Stimulated activated naive CD8-positive, alpha-beta T cell treated with anti-CD3 and anti-CD28 coated beads, Interleukin-15, Interleukin-2, amounts not matched to agents 100 U/mL and 50 U/mL, for 24 hours (primary cell): ENCODE measurements at places on chromosomes 7 and 10.

DNA sequence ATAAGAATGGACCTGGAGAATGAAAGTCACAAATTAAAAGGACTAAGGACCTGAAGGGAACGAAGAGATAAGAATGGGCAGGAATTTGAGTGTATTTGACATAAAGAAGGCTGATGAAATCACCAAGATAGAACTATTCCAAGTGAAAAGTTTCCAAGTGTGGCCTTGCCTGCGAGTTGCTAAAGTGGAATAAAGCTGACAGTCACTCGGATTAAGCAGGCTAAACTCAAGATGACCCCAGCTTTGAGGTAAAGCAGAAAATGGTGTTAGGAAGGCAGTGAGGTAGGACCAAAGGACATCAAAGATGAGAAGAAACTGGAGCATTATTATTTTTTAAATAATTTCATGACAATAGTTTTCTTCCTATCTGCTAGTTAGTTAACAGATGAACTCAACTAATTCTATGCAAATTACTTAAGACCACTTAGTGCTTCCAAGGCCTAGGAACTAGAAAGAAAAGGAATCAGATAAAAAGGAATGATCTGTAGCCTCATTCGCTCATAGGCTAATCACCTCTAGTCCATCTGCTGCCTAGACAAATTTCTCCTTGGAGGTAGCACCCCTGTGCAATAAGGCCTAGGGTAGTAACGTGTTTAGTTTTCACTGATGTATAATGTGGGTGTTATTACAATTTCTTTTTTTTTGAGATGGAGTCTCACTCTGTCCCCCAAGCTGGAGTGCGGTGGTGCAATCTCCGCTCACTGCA lies 34.5 kb downstream of the EZH2 start:
- no peak for DNase-seq

DNA sequence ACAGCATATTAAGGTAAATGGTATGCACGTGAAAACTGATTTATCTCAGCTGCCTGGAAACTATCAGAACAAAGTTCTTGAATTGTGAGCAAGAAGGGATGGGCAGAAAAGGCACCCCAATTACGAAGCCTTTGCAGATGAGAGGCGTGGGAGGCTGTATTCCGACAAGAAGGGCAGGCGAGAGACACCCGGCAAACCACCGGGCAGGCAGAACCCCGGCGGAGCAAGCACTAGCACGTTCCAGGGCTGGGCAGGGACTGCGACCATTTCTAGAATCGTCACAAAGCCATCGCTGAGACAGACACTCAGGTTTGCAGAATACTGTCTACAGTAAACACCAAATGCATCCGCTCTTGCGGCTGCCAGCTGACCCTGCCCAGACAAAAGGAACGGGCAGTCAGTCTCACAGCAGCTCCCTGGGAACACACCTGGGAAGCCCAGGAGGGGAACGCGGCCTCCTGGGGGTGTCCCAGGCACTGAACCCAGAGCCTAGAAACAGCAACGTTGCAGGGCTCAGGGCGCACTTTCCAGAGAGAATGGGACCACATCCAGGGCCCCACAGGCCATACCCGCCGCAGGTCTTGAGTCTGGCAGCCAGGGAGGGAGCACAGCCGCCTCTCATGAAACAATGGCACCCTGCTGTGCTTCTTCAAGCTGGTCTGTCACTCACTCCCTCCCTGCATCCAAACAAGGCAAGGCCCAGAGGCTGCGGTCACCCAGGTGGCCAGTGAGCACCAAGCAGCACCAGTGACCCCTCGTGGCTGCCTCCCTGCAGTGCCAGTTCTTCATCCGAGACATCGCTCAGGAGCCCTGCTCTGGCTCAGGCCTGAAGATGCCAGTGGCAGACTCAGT lies 261.9 kb downstream of the PTPRN2 start:
- DNase-seq = no peak

- DNase-seq = peak; percentile 42
These were observed 1.4 kb upstream of the TSPAN15 start for GRCh38 chr10:69449841-69450240.

DNA sequence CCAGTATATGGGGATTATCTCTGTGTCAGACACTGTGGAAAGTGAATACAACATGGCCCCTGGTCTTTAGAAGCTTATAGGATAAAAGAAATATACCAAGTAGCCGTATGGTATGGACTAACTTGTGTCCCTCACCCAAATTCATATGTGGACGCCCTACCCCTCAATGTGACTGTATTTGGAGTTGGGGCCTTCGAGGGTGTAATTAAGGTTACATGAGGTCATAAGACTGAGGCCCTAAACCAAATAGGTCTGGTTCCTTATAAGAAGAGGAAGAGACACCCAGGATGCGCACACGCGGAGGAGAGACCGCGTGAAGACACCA lies 36.3 kb downstream of the ASB13 start:
- no peak for DNase-seq

DNA sequence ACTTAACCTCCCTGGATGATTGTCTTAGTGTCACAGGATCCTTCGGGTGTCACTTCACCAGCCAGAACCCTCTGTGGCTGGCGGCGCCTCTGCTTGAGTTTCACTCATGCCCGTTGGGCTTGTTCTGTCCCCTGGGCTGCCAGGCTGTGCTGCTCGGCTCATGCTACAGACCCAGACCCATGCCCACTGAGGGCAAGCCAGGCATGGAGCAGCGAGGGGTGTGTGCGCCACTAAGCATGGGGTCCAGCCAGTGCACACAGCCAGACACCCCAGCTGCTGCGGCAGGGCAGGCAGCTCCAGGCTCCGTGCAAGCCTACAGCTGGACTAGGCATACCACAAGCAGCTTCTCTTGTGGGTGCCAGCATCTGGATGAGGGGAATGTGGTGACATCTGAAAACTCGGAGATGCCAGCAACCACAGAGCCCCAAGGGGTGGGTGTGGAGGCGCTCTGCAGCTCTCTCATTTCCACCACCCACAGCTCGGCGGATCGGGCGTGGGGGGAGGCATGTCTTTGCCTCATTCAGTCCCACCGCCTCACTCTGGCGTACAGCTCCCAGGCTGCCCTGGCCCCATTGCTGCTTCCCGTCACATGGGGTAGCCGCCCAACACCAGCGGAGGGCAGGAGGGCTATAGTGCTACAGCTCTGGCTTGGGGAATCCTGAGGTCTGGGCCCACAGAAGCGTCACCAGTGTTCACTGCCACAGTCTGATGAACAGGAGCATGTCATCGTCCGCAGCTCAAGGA lies 269.6 kb upstream of the LRGUK start:
- DNase-seq = no peak

- DNase-seq = no peak
These were observed 99.0 kb downstream of the KIAA1217 start for GRCh38 chr10:24307696-24308485.

DNA sequence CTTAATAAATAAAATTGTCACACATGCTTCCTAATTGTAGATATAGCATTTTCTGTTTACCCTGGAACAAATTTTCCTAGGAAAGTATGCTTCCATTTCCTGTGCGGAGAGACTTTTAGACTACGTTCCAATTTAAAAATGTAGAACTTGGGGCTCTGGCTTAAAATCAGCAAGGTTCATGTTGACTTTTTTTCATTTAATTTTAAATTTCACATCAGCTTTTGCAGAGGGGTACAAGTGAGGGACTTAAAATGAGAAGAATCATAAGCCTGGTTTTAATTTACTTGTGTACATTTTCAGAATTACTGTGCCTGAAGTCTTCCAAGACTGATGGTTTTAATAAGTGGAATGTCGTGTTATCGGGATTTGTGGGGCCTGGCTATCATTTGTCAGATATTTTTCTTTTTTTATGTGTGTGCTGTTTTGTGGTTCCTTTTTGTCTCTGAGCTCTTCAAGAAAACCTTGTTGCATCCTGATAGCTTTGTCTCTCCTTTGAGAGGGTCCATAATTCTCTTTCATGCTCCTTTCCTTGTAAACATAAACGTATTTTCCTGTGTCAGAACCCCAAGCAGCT lies 8.8 kb upstream of the ATRNL1 start:
- no peak for DNase-seq

DNA sequence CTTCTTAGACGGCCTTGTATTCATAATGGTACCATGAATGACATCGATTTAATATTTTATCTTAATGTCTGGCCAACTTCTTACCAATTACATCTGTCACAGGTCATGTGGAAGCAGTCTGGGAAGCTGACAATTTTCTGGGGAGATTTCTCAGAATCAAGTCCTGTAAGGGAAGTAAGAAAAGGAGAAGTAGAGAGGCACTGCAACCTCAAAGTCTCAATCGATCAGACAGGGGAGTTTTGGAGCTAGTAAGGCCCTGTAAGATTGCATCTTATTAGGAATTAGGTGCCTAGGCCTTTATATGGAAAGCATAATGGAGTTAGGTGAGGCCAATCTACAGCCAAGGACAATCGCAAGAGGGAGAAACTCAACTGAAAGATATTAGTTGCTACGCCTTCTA lies 694.6 kb upstream of the SORCS1 start:
- no peak for DNase-seq

DNA sequence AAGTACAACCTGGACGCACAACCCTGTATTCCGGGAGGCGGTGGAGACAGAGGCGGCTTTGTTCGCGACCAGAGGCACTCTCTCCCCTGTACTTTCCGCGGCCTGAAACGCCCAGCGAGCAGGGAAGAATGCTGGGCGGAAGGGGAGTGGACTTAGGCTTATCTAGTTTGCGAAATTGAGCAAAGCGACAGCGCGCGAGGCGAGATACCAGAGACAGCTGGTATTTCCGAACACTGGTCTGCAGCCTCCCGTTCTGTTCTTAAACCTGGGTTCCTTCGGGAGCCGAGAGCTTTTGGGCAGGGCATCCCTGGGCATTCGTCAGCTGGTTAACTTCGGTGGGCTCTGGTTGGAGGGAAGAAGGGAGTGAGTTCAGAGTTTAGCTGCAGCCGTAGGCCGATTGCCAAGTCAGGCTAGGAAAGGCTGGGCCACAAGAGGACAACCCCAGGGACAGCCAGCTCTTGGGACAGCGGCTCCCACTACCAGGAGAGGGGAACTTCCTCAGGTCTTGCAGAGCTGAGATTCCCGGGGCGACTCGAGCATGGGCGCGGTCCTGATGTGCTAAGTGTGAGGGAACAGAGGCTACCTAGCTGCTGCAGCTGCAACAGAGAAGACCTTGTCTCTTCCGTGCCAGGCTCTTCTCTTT lies 3.9 kb downstream of the HMX3 start:
- DNase-seq = peak; percentile 13

DNA sequence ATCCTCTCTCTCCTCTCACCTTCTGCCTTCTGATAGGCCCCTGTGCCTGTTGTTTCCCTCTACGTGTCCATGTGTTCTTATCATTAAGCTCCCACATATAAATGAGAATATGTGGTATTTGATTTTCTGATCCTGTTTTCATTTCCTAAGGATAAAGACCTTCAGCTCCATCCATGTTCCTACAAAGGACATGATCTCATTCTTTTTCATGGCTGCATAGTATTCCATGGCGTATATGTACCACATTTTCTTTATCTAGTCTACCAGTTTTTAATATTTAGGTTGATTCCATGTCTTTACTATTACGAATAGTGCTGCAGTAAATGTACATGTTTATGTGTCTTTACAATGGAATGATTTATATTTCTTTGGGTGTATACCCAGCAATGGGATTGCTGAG lies 4.6 kb downstream of the OR2A12 start:
- DNase-seq = no peak

DNA sequence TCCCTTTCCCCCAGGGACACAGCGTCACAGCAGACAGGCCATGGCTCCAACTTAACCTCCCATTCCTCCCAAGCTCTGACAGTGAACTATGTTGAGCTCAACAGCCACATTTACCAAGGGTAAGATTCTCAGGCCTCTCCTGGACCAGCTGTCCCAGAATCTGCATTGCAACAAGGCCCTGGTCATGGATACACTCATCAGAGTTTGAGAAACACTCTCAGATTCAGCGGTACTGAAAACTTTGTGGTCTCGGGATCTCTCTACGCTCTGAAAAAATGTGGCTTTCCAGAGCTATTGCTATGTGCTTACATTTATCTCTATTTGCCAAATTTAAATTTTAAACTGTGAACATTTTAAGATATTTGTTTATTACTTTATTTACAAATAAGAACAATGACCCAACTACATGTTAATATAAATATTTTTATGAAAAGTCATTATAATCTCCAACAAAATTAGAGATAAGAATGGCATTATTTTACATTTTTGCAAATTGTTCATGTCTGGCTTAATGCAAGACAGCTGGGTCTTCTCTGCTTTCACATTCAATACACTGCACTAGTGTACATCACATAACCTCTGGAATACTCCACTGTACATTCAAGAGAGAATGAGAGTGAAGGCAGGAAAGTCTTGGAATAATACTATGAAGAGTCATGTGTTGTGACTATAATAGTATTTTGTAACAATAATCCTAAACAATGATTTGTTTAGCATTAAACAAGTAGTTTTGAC lies 190.9 kb upstream of the PITRM1 start:
- no peak for DNase-seq

DNA sequence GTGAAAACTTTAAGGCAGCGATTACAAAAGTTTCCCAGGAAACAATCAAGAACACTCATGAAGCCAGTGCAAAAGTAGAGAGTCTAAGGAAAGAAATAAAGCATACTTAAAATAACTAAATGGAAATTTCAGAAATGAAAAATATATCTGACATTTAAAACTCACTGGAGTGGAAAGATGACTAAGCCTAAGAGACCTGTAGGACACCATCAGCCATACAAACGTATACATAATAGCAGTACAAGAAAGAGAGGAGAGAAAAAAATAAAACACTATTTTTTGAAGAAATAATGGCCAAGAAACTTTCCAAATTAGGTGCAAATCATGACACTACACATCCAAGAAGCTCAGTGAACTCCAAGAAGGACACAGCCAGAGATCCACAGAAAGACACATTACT lies 5.4 kb upstream of the AKR1D1 start:
- no peak for DNase-seq

- DNase-seq = no peak
These were observed 452.3 kb upstream of the GALNT17 start for GRCh38 chr7:70679661-70680060.

GRCh38 chr7:44695756-44696155 lies 52.9 kb upstream of the ZMIZ2 start:
- no peak for DNase-seq

- DNase-seq = no peak
These were observed 249.3 kb downstream of the REEP3 start for GRCh38 chr10:63770523-63770922.
